Left hindlimb (tissue), 1 donor: ENCODE measurements at places on chromosomes 13 and 19.

DNA sequence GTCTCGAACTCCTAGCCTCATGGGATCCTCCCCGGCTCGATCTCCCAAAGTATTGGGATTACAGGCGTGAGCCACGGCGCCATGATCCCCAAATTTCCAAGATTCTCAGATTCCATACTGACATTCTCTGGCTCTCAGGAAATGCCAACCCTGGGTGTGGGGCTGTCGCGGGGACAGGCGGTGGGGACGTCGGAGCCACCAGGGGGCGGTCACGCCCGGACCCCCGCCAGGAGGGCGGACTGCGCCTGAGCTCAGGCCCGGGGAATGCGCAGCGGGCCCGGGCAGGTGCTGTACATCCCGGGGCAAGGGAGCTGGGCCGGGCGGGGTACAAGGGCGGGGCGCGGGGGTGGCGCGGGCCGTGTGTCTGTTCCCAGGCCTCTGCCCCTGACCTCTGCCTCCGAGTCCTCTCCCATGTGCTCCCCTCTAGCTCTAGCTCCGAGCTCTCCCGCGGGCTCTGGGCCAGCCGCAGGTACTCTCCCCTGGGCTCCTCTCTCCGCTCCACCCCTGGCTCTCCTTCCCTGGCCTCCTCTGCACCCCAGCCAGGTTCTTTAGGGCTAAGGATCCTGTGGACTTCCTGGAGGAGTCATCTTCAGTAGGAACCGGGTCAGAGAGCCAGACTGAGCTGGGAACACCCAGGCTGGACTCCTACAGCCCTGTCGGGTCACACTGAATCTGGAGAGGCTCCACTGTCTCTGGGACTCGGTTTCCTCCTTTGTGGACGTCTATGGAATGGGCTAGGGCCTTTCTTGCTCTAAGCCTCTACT is 2.4 kb downstream of the PPP1R13L start:
- no peak for DNase-seq

DNA sequence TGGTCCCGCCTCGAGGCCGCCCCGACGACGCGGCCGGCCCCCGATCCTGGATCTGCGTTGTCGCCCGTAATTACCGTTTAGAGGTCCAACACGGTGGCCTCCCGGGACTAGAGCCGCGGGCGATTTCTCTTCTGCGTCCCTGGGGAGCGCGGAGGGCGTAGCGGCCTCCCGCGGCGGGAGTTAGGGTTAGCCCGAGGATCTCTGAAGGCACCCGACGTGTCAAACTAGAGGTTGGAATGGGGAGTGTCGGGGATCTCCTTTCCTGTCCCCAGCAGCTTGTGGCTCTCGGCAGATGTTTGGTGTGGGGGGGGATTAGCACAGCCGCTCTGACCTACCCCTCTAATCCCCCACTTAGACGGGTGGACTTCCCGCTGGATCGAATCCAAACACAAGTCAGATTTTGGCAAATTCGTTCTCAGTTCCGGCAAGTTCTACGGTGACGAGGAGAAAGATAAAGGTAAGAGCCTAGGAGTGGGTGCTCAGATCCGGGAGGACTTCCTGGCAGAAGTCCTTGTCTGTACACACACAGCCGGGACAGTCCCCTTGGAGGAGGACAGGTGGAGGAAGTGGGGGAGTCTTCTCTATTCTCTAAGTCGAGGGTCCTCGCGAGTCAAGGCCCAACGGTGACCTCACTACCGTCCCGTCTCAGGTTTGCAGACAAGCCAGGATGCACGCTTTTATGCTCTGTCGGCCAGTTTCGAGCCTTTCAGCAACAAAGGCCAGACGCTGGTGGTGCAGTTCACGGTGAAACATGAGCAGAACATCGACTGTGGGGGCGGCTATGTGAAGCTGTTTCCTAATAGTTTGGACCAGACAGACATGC is 581 bp downstream of the CALR start:
- DNase-seq = no peak

GRCh38 chr13:86974995-86975328 is 696.2 kb upstream of the SLITRK5 start:
- DNase-seq = no peak

DNA sequence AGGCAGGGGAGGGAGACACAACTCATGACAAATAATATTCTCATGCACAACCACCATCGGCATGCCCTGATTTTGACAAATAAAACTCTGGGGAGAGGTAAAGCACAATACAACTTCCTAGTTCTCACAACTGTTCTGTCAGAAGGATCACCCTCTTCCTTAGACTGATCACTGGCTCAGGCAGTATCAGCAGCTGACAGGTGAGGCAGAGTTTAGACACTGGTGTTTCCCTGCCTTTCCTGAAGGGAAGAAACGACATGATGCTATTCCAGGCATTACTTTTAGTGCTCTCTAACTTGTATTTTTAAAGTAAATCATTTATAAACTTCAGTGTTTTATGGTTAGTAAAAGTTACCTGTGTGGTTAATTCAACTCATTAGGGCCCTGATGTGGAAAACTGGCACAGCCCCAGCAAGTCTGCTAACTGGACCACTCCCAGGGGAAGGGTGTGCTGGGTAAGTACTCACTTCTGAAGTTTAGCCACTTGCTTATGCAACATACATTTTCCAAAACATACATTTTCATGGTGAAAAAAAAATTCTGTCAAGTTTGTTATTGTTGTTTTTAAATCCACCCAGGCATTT is 82.8 kb downstream of the CRYL1 start:
- no peak for DNase-seq

GRCh38 chr19:2557093-2557440 is 81.1 kb downstream of the GADD45B start:
- no peak for DNase-seq

GRCh38 chr19:8135946-8136618 is 13.3 kb downstream of the FBN3 start:
- no peak for DNase-seq

GRCh38 chr19:6516659-6517291 is 14.1 kb upstream of the TNFSF9 start:
- peak; percentile 89 for DNase-seq

GRCh38 chr13:42354241-42355091 is 82.5 kb downstream of the AKAP11 start:
- DNase-seq = no peak

DNA sequence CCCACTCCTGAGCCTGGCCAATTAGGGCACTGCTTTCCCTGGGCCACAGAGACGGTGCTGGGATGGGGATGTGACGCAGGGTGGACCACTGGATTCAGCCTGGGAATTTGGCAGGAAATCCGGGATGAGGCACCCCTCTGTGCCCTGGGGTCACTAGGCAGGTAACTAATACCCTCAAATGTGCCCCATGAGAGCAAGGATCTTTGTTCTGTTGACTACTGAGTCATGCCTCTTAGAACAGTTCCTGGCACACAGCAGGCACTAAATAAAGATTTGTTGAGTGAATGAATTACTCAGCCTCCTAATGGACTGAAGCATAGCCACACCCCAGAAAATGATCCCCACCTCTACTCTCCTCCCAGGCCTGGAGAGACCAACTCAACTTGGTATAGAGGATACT is 15.9 kb downstream of the OPA3 start:
- no peak for DNase-seq

- DNase-seq = no peak
Observed at GRCh38 chr19:41691268-41691970, 3.3 kb upstream of the CEACAM7 start.

- no peak for DNase-seq
Observed at GRCh38 chr19:56594446-56594782, 688 bp upstream of the ZNF71 start.

DNA sequence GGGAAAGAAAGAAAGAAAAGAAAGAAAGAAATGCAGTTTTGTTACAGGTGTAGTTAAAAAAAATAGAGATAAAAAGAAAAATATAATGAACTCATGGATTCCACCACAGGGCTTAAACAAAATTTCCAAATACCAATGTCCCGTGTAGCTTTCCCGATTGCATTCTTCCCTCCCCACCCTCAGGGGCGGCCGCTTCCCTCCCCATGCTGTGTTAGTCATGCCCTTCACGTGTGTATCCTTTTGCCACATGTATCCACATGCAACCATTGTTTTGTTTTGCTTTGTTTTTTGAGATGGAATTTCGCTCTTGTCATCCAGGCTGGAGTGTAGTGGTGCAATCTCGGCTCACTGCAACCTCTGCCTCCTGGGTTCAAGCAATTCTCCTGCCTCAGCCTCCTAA is 3.6 kb upstream of the KMT5C start:
- no peak for DNase-seq

DNA sequence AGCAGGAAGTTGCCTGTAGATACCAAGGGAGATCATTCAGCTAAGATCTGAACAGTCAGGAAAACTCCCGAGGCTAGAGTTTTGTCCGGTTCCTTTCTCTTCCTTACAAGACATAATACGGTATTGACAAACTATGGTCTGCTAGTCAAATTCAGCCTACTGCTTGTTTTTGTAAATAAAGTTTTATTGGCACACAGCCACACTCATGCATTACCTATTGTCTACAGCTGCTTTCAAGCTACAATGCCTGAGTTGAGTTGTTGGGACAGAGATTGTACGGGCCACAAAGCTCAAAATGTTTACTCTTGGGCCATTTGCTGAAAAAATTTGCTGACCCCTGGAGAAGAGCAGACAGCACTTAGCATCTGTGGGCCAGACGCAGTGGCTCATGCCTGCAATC is 2.5 kb downstream of the SLC1A6 start:
- DNase-seq = no peak

DNA sequence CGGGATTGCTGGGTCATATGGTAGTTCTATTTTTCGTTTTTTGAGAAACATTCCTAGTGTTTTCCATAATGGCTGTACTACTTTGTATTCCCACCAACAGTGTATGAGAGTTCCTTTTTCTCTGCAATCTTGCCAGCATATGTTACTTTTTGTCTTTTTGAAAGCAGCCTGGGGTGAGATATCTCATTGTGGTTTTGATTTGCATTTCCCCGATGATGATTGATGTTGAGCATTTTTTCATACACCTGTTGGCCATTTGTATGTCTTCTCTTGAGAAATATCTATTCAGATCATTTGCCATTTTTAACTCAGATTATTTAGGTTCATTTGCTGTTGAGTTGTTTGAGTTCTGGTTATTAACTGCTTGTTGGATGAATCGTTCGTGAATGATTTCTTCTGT is 18.5 kb upstream of the ATP12A start:
- DNase-seq = no peak

GRCh38 chr19:1503089-1503924 is 9.5 kb downstream of the ADAMTSL5 start:
- peak; percentile 42 for DNase-seq

DNA sequence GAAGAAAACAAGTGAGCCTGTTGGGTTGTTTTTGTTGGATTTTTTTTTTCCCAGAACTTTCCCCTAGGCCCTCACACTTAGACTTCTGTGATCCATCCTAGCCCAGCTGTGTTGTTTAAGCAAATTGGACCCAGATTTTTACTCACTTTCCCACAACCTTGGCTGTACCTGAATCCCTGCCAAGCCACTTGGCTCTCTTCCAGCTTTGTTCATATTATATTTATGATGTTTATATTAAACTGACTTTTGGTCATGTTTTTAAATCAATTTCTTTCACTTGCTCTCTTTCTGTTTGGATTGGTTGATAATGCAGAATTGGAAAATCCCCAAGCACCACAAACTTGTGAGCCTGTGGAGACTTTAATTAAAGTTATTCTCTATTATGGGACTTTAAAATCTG is 16.6 kb downstream of the OLFM4 start:
- peak; percentile 77 for DNase-seq

DNA sequence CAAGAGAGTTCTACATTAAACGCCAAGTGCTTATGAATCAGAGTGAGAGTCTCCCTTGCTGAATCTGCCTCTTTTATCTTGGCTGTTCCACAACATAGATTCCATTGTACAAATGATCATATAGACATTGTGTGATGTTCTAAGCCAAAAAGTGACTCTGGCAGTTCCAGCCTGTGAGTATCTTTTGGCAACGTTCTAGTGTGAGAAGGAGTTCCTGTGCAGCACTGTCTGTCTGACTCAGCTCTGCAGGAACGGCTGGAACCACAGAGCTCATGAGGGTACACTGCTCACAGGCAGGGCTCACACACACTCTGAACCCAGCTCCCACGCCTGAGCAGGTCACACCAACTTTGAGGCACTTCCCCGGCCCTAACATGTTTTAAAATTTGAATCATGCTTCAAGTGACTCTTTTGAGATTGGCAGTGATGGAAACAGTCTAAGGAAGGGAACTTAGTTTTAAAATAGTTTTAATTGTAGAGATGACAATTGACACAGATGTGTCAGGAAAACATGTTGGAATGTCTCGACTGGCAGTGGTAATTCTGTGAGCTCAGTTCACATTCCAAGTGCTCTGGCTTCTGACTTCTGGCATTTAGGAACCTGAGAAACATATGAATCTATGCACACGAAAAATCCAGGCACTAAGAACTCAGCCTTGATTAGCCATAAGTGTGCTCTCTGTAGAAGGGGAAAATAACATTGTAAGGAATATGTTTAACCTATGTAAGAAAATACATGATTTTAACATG is 272.0 kb downstream of the UQCRFS1 start:
- DNase-seq = no peak

GRCh38 chr19:3404324-3405260 is 38.2 kb downstream of the NFIC start:
- DNase-seq = peak; percentile 91

- no peak for DNase-seq
Observed at GRCh38 chr19:41376998-41377365, 649 bp downstream of the TMEM91 start.

- no peak for DNase-seq
Observed at GRCh38 chr19:58366585-58367430, 4.3 kb upstream of the ZNF497 start.

DNA sequence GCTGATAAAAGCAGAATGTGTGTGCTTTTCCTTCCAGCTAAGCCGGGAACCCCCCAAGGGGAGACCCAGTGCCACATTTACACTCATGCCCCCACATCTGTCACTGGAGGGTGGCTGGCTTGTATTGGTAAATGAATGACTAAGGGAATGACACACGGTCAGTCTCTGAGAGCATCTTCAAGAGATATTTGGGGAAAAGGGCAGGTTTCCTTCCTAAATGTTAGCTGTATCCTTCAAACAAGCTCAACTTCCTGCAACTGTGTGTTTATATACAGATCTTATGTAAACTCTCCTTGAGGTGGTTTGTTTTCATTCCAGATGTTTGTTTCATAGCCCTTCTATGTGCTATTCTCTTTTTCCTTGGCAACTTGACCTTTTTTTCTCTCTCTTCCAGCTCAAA is 192.6 kb downstream of the COL4A1 start:
- no peak for DNase-seq

DNA sequence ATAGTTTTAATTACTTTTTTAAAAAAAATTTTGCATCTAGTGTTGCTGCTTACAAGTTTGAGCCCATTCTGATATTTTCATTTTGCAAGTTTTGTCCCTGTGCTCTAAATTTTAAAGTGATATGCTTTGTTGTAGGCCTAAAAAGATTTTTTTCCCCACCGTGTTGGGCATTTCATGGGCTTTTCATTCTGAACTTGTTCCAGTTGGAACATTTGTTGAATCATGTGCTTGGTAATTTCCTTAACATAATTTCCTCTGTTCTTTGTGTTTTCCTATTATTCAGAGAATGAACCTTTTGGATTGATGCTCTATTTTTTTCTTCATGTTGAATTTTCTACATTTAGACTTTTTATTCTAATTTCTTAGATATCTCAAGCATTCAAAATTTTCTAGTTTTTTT is 206.4 kb upstream of the SPRY2 start:
- no peak for DNase-seq

- no peak for DNase-seq
Observed at GRCh38 chr13:36212789-36213188, 1.6 kb downstream of the SOHLH2 start.
